Midbrain (tissue), 1 donor: ENCODE measurements at places on chromosomes 3 and 15.
A peak's percentile ranks its signal among the peaks of the same experiment; 100 is the strongest.

DNA sequence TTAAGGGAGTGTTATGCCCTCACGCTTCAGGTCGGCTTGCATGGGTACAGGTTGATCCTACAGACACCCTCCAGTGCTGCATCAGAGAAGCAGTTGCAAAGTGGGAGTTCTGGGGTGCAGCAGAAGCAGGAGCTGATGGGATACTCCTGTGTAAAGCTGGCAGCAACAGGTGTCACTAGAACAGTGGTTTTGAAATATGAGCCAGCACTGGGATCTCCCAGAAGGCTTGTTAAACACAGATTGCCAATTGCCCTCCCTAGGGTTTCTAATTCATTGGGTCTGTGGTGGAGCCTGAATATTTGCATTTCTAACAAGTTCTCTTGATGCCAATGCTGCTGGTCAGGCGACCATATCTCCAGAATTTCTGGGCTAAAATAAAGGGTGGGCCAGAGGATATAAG, 350.4 kb downstream of the CLSTN2 start:
- DNase-seq, result no peak

- no peak for DNase-seq
Measured at GRCh38 chr3:111979434-111980038, 710 bp downstream of the ABHD10 start.

DNA sequence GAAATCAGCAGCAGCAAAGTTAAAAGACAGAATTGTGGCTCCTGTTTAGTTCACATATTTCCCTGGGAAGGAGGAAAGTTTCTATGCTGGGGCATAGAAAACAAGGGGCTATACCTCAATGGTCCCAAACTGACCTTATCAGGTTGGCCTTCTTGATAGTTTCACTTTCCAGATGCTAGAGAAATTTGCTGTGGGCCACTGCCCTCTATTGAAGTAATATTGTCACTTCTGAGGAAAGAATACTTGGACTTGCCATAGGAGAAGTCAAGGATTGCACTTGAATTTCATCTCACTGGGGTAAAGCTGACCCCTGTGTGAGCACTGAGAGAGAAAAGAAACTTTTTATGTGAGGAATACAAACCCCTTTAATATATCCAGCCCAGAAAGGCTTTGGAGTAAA, 49.3 kb upstream of the XCR1 start:
- DNase-seq, result peak; percentile 2

DNA sequence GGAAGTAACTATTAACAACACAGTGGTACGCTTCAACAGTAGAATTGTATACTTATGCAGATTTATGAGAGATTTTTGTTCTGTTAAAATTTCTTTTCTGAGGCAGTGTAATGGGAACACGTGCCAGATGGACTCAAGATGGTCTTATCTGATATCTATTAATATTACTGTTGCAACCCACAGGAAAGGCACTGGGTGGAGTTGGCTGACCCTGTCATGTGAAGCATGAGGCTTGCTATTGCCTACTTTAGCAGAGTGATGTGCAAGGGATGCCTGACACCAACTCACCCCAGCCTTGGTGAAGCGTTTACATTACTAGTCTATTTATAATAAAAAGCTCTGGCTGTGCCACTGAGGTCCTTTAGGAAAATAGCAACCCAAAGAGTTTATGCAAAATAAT, 19.8 kb upstream of the ARNT2 start:
- no peak for DNase-seq

- DNase-seq, result no peak
Measured at GRCh38 chr15:89858661-89859458, 34.9 kb downstream of the AP3S2 start.

GRCh38 chr15:33112541-33113105, 81.9 kb downstream of the FMN1 start:
- DNase-seq, result no peak
